ENCODE measurements at places on chromosomes 3 and 15. TPM values are rescaled to one million over a fixed set of nuclear protein-coding genes. Genes with fewer than 3 reads are reported as not detected.

- no peak for DNase-seq
These were observed 64.4 kb upstream of the CSPG5 start for GRCh38 chr3:47643092-47643491.

DNA sequence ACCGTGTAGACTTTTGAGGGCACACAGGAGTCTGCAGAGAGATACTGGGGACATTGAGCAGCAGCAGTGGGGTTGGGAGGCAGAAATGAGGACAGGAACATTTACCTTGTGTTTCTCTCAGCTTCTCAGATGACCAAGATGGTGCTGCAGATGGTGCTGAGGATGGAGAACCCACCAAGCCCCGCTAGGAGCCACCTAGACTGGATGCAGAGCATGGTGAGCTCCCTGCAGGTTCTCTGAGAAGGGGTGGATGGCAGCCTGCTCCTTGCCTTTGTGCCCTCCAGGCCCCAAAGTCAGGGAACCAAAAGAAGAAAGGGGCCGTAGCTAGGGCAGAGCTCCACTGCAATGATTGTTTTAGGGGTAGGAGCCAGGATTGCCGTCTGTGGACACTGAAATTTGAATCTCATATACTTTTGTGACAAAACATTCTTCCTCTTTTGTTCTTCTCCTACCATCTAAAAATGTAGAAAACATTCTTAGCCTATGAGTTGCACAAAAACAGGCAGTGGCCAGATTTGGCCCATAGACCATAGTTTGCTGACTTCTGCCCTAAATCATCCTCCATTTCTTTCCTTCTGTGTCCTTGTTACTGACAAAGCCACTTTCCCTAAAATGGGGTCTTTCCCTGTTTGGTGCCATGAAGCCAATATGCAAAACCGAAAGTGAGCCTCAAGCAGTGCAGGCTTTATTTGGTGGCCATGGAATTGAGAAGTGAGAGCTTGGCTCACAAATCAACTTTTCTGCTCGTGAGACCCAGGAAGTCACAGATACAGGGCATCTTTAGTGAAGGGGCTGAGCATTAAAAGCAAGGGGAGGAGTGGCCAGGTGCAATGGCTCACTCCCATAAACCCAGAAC lies 11.9 kb upstream of the MUC20 start:
- peak; percentile 48 for DNase-seq

GRCh38 chr3:113105093-113105449 lies 106.3 kb upstream of the BOC start:
- peak; percentile 13 for DNase-seq

ACKR2 gene
- total RNA-seq = 0.41 TPM

Data from fibroblast of the aortic adventitia (primary cell).